ENCODE measurements at places on chromosomes 16 and 17.

DNA sequence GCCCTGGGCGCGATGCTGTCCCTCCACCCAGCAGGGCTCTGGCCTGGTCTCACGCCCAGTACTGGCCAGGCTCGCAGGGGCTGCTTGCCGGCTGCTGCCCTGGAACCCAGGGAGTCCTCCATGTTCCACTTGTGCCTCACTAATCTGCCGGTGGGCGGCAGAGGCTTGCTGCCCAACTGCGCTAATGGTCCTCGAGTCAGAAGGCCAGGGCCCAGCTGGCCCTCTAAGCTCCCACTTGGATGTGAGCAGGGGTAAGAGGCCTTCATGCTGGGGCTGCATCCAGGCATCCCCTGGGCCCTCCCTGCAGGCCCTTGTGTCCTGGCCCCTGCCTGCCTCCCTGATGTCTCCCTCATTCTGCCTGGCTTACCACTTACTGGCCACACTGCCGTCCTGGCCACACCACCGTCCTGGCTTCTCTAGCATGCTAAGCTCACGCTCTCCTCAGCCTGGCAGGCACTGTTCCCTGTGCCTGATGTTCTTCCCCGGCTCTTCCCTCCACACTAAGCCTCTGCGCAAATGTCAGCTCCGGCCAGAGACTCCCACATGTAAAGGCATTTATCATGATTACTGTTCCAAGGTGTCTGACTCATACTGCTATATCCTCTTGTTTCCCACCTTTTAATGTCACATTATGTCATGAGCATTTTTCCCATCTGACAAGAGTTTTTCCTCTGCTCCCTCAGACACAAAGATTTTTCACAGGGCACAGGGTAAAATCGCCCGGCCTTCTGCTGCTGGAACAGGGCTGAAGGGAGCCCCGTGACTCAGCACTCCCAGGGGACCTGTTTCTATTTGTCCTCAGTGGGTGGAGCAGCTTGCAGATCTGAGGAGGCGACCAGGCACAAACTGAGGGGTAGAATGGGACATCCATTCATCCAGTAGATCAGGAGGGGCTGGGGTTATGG lies 15.9 kb downstream of the B9D1 start:
- no peak for DNase-seq

GRCh38 chr17:58315750-58316149 lies 12.8 kb downstream of the TSPOAP1 start:
- DNase-seq, result no peak

GRCh38 chr17:333626-334396 lies 18.8 kb downstream of the RPH3AL start:
- DNase-seq, result no peak

GRCh38 chr16:79929260-79929965 lies 328.9 kb upstream of the MAF start:
- no peak for DNase-seq

- no peak for DNase-seq
These were observed 15.8 kb downstream of the CLEC10A start for GRCh38 chr17:7064261-7064660.

DNA sequence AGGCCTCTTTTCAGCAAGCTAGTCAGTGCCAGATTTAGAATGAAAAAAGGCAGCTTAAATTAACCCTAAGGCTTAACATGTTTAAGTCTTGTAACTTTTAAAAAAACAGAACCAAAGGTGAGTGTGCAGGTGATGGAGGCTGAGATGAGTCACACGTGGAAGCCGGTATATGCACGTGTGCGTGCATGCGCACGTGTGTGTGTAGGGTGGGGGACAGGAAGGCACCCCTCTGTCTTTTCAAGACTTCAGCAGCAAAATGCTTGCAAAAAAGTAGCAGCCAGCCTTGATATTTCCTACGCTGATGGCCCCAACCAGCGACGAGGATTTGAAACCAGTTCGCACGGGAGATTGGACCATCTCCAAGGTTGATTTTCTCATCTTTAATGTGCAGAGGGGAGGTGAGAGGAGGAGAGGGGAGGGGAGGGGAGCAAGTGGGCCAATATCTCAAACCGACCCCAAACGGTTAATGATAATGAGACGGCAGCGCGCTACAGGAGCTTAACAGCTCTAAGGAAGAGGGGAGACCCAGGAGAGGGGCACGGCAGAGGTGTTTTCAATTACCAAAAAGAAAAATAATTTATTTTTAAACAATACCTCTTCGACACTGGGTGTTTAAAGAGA lies 154.7 kb downstream of the ZNF423 start:
- DNase-seq, result no peak

DNA sequence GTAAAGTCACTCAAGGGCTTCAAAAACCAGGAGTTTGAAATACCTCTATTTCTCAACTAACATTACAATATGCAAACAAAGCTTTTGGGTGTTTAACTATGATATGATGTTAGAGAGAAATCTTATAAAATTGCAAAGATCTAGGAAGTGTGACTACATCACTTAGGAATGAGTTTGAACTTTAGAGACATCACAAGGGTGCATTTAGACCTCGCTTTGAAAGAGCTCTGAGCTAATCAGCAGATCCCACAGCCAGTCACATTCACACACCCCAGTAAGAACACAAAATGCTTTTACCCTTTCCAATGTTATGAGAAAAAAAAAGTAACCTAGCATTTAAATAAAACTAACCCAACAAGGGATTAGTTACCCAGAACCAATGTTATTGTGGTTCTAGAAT lies 45.2 kb downstream of the HYDIN start:
- no peak for DNase-seq

DNA sequence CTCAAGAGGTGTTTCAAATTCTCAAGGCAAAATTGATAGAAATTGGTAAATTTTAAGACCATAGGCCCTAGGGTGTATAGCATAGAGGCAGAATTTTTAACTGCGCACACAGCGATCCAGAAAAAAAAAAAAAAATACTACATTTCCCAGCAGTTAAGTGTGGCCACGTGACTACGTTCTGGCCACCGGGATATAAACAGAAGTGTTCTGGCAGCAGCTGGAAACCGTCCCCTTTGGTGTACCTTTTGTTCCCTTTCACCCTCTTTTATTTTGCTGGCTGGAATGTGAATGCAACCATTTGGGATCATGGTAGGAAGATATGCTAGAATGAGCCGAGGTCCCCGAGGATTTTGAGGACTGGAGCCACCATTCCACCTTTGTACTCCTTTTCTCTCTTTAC lies 52.7 kb upstream of the AKAP1 start:
- DNase-seq, result no peak

DNA sequence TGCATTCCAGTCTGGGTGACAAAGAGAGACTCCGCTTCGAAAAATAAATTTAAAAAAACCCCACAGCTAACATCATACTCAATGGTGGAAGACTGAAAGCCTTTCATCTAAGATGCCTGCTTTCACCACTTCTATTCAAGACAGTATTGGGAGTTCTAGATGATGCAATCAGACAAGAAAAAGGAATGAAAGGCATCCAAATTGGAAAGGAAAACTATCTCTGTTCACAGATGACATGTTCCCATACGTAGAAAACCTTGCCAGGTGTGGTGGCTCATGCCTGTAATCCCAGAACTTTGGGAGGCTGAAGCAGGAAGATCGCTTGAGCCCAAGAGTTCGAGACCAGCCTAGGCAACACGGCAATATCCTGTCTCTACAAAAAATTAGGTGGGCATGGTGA lies 31.1 kb downstream of the RANBP10 start:
- no peak for DNase-seq

DNA sequence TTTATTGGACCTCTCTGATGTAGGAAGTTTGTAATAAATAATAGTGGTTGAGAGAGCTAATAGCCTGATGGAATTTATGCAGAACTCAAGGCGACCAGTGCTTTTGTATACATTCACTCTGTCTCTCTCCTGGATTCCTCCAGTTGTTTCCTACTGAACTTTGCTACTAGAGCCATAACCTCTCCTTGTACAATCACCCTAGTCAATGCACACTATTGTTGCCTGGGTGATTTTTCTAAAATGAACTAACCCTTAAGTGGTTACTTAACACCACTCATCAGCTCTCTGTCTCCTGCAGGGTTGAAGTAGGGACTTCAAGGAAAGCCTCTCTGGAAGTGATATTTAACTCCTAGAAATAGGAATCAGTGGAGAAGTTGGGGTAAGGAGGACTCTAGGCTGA lies 9.7 kb downstream of the PHKB start:
- DNase-seq, result no peak

DNA sequence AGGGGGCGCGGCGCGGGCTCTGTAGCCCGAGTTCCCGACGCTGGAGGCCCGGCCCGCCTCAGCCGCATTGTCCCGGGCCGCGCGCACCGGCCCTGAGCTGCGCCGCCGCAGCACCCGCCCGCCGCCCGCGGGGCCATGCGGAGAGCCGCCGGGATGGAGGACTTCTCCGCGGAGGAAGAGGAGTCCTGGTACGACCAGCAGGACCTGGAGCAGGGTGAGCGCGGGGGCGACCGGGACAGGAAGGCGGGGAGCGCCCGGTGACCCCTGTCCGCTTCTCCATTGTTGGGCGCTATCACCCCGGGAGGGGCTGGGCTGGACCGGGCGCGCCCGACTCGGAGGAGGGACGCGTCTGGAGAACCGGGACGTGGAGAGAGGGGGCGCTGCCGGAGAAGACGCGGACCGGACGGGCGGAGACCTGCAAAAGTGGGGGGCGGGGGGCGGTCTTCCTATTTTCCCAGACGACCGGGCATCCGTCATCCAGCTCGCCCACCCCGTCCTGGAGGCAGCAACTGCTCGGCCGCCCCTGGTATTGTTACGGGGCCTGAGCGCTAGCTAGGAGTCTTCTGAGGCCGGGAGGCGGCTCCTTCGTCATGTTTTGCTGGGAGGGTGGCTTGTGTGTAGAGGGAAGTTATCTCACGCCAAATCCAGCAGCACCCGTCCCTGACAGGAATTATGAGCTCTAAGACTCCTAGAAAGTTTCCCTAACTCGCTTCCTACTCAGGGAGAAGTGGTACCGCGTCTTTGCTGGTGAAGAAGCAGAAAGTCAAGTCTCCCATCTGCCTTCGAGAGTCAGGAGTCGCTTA lies 678 bp downstream of the CDR2L start:
- DNase-seq, result no peak

- peak; percentile 22 for DNase-seq
These were observed 33.5 kb upstream of the BCO1 start for GRCh38 chr16:81204798-81205680.

GRCh38 chr17:1820528-1821252 lies 9.0 kb downstream of the SMYD4 start:
- no peak for DNase-seq

DNA sequence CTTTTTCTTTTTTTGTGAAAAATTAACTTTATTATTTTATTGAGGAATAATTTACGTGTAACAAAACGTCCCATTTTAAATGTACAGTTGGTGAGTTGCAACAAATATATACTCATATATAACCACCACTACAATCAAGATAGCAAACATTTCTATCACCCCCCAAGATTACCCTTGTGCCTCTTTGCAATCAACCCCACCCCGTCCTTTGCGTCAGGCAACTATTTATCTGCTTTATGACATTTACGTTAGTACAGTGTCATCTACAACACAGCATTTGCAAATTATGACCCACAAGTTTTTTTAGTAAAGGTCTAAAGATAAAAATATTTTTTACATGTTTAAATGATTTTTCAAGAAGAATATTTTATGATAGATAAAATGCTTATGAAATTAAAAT lies 485.6 kb upstream of the SOX9 start:
- DNase-seq, result no peak

DNA sequence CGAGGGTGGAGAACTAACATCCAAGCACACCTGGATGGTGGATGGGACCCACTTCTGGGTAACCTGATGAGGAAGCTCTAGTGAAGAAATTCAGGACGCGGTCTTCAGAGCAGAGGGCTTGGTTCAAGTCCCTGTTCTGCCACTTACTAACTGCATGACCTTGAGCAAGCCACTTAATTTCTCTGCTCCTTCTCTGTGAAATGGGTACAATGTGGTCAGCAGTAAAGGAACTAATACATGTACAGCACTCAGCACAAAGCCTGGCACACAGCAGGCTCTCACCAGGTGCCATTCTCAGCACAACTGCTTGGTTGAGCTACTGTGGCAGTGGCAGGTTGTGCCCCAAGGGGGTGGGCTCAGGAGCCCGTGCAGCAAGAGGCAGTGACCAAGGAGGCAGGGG lies 1.9 kb upstream of the OSBPL7 start:
- DNase-seq, result no peak

- DNase-seq, result no peak
These were observed 38.3 kb upstream of the ACSM2B start for GRCh38 chr16:20614186-20615141.

DNA sequence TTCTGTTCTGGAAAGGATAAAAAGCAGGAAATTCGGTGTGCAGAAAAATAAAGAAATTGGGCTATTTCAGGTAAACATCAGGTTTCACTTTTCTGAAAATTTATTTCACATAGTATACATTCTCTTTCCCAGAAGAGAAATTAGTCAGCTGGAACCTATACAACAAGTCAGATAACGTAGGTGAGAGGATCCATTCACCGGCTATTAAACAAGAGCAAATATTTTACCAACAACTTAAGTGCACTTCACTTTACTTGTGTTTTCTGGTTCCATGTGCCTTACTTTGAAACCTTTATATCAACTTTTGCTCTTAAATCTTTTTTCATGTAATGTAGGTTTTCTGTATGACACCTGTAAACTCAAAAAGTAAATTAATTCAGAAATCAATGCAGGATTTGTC lies 839.7 kb downstream of the CDH11 start:
- no peak for DNase-seq

- DNase-seq, result peak; percentile 17
These were observed at the start of gene MOSMO for GRCh38 chr16:22007509-22008214. MOSMO (plus strand) TSS chr16:22008111; CDS start chr16:22008302, 191 bp downstream.

DNA sequence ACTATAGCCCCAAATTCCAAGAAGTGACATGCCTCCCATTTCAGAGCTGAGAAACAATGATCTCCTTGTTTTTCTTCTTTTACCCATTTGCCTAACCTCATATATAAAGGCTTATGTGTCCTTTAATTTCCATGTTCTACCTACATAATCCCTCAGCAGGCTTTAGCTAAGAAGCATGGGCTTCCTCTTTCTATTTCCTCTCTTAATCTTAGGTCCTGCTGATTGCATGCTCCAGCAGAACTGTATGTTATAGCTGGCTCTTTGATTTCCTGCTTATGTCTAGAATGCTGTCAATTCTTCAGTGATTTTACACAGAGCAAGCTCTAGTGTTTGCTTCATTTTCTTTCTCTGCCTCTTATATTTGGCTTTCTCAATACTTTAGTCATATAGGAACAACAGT lies 151.7 kb upstream of the COX10 start:
- no peak for DNase-seq

GRCh38 chr16:86231321-86231995 lies 278.9 kb upstream of the FOXF1 start:
- DNase-seq, result no peak

GRCh38 chr17:82228278-82228841 lies 482 bp upstream of the SLC16A3 start:
- DNase-seq, result no peak

- no peak for DNase-seq
These were observed 21.5 kb upstream of the ADGRG1 start for GRCh38 chr16:57606847-57607501.

DNA sequence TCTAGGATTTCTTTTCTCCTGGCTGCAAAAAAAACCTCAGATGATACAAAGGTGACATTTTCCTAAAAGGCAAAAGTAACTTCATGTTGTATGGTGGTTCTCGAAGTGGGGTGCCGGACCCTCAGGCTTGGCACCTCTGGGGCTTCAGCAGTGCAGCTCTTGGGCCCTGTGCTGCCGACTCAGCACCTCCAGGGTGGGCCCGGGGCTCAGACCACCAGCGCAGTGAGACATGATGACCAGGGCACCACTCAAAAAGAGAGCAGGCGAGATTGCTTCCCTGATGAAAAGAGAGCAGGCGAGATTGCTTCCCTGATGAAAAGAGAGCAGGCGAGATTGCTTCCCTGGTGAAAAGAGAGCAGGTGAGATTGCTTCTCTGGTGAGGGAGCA lies 98.7 kb upstream of the ZNF750 start:
- DNase-seq, result no peak

- no peak for DNase-seq
These were observed 22.7 kb downstream of the FAM83G start for GRCh38 chr17:18981642-18982424.

Data from activated CD8-positive, alpha-beta memory T cell treated with anti-CD3 and anti-CD28 coated beads for 1 hour (primary cell).